ENCODE measurements at places on chromosomes 2 and 18.
A peak's percentile ranks its signal among the peaks of the same experiment; 100 is the strongest.

DNA sequence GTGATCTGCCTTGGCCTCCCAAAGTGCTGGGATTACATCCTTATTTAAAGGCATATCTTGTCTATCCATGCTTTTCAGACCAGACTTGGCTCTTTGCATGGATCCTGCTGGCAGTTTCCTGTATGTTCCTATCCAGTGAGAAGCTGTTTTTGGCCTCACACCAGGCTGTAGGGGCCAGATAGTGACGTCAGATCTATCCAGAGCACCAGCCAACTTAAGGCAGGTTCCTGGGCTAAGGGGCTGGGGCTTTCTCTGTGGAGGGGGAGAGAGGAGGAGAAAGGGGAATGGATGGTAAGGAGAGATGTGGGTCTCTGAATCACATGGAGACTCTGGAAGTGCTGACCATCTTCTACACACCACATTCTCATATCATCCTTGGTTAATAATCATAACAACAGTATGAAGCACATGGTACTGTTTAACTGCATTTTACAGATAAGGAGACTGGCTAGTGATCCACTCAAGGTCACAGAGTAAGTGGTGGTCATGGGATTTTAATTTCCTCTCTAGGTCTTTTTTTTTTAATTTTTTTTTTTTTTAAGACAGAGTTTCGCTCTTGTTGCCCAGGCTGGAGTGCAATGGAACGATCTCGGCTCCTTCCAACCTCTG lies 2.0 kb upstream of the FAM117B start:
- no peak for DNase-seq

DNA sequence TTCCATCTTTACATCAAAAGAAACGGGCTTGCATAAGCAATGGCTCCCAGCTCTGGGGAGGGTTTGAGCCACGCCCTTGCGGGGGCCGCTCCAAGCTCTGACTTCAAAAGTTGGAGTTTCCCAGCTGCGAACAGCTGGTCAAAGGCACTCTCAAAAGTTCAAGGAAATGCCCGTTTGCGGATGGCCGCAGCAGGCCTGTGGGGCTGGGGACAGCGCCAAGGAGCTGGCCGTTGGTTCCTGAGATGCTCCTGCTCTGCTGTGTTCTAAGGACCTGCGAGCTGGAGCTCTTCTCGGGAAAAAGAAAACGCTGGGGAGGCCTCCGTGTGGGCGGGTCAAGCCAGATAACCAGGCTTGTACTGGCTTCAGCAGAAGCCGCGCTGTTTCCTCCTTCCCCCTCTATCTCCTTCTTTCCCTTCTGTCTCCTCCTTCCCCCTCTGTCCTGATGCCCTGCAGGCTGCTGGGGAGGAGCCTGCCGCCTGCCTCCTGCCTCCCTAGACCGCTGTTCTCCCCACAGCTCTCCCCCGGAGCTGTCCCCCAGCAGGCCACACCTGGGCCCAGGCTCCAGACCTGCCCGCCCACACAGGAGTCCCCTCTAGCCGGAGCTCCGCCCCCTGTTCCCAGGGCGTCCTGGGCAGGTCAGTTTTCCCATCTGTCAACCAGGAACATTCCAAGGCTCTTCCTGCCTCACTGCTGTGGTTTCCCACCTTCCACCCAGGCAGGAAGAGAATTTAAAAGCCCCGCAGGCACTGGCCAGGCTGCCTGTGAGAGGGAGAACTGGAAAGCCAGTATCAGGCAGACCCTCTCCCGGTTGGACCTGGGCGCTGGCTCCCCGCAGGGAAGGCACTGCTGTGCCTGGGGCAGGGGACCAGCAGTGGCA lies 14.1 kb downstream of the KLF11 start:
- no peak for DNase-seq

GRCh38 chr18:8726963-8727705 lies 21.8 kb downstream of the MTCL1 start:
- DNase-seq, result no peak

GRCh38 chr18:68316636-68317035 lies 398.3 kb downstream of the TMX3 start:
- no peak for DNase-seq

DNA sequence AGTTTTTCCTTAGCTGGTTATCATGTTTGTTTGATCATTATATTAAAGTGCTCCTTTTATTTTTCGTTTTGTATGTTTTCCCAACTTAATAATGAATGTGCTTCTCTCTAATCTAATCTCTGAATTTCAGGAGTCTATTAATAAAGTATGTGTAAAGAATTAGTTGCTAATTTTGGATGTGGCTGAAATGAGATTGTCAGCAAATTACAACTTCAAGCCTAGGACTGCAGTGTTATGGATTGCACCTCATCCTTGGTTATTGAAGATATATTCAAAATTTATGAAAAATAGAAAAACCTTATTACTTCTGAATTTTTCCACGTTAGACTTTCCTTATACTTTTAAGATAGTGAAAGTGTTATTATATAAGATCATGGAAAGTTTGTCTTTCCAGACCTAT lies 227.7 kb downstream of the NEDD4L start:
- no peak for DNase-seq

DNA sequence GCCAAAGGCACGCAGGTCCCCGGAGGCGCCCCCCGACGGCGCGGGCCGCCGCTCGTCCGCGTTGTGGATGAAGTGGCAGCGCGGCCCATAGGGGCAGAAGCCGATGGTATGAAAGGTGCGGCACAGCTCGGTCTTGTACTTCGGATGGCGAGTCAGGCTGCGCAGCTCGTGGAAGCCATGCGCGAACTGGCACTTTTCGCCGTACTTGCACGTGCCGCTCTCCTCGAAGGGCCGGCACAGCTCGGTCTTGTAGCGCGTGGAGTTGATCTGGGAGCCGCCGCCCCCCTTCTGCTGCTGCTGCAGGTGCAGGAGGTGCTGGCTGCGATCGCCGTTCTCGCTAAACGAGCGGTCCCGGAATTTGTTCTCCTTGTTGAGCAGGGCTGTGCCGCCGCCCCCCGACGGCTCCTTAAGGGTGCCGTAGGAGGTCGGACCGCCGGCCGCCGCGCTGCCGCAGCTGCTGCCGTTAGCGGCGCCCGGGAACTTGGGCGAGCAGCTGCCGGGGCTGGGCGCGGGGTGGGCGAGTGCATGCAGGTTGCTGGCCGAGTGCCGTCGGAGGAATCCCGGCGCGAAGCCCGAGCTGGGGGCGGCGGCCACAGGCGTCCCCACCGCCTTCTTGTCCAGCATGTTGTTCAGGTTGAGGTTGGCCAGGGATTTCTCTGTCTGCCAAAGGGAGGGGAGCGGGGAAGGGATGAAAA lies 1.2 kb downstream of the ZFP36L2 start:
- DNase-seq, result peak; percentile 61

- DNase-seq, result no peak
Observed at GRCh38 chr2:191957996-191958860, 111.3 kb upstream of the CAVIN2 start.

DNA sequence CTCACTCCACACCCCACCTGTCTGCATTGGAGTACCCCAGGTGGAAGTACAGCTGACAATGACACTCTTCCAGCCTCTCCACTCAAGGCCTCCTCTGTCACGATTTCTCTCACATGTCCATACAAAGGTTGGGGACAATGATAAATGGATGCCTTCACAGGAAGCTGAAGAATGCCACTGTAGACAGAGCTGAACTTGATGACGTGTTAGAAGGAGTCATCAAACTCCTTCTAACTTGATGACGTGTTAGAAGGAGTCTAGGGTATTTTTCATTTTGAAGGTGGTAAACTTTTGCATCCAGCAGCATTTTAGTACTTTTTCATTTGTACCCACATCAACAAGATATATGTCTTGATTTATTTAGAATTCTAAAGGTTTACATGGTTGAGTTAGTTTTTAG lies 163.5 kb upstream of the DNMT3A start:
- DNase-seq, result no peak

GRCh38 chr2:120681696-120682288 lies 53.9 kb upstream of the GLI2 start:
- no peak for DNase-seq

DNA sequence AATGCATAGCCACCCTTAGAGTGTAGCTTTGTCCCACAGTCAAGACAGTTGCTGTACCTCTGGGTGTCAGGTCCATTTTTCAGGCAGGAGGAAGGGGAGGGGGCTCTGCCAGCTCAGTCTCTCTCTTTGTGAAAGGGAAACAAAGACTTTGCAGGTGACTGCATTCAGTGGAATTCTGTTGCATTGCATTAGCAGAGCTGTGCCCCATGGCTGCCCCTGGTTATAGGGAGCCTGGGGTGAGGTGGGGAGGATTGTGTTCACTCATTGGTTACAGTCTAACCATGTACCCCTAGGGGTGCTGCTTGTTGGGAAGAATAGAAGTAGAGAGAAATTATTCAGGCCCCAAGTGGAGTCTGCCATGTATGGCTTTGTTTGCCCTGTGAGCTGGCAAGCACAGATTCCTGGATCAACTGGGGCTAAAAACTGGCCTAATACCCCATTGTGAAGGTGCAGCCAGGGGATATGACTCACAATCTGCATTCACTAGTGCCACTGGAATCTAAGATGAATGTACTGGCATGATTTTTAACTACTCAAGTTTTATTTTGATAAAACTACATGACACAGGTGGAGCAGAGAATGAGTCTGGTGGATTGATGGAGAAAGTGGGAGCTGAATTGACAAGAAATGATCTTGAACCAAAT lies 118.4 kb downstream of the SH3BP4 start:
- no peak for DNase-seq

GRCh38 chr2:84395820-84396219 lies 63.3 kb downstream of the SUCLG1 start:
- no peak for DNase-seq

DNA sequence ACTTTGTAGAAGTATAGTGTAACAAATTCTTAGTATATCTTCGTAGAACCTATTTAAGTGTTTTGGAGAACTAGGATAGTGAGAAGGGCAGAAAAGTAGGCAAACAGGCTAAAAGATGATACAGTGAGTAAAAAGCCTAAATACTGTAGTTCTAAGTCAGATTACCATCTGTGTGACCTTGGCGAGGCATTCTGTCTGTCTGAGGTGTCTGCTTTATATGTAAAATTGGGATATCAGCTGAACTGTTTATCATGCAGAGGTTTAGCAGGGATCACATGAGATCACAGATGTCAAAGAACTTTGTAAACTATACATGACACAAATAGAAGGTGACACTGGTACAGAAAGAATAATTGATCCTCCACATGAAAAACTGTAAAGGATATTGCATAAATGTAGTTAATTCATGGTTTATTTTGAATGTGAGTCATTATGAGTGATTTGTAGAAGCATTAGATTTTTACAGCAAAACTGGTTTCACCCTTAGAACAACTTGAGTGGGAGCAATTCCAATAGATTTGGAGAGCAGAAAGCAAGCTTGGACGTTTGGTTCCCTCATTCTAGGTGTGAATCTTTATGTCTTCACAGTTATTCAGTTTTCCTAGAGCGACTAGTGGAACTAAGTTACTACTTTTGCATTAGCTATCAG lies 41.9 kb downstream of the TAF1B start:
- DNase-seq, result no peak

- DNase-seq, result no peak
Observed at GRCh38 chr2:218648088-218648786, 11.2 kb downstream of the ZNF142 start.

DNA sequence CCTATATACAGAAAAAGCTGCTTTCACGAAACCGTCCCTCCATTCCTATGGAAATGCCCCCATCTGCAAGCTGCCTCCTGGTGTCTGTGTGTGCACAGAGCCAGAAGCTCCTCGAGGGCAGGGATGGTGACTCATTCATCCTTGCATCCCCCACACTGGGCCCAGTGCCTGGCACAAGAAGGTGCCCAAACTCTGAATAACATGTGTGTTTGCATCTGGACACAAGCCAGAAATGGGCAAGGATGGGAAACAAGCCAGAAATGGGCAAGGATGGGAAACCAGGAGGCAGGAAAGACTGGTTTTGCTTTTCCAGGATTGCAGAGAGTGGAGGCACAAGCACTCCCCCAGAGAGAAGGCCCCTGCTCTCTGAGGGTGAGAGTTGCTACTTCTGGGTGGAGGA lies 313.9 kb downstream of the CELF4 start:
- no peak for DNase-seq

GRCh38 chr2:147273628-147274027 lies 571.2 kb upstream of the ACVR2A start:
- DNase-seq, result no peak

DNA sequence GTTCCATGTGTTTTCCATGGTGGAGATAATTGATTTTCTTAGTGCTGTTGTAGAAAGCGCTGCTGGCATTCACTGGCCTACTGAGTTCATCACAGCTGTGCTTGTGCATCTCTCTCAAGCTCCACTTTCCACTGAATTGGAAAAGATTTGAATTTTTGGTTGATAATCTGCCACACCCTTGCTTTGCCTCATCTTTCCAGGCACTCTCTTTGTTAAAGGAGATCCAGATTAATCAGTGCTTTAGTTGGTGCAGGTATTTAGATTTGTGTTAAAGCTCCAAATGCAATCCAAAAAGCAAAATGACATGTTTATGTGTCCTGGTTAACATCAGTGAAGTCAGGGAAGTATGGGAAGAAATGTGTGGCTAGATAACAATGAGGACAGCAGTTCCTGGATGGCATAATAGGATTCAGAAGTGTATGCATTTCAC lies 2.7 kb upstream of the COL3A1 start:
- DNase-seq, result no peak

- DNase-seq, result no peak
Observed at GRCh38 chr2:172323256-172323655, 104.1 kb upstream of the ITGA6 start.

DNA sequence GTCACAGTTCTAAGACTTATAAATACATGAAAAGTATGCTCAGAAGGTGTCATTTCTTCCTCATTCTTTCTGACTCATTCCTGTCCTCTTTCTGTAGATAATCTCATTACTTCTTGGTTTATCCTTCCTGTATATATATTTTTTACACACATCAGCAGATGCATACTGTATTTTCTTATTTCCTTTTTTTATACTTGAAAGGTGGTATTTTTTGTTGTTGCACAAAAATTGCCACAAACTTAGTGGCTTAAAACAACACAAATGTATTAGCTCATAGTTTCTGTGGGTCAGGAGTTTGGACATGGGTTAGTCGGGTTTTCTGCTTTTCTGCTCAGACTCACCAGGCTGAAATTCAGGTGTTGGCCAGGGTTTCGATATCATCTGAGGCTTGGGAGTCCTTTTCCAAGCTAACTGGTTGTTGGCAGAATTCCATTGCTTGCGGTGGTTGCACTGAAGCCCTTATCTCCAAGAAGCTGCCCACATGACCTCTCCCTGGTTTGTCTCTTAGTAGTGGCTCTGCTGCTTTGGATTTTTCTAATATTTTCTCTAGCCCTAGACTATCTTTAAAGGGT lies 162.6 kb downstream of the FMNL2 start:
- no peak for DNase-seq

DNA sequence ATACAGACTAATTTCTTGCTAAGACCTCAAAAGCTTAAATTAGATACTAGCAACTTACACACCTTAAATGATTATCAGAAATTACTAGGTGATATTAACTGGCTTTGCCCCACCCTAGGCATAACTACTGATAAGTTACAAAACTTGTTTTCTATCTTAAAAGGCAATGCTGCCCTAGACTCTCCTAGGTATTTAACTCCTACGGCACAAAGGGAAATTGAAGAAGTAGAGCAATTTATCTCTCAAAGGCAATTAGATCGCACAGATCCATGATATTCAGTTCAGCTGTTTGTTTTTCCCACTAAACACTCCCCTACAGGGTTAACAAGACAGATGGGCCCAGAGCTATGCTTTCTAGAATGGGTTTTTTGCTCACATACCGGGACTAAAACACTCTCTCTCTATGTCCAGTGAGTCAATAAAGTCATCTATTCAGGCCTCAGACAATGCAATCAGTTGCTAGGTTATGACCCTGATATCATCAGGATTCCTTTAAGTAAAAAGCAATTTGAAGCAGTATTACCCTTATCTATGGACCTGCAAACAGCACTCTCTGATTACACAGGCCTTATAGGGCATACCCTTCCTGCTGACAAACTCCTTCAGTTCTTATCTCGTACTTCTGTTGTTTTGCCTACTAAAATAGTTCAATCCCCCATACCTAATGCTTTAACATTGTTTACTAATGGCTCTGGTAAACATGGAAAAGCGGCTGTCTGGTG lies 14.3 kb downstream of the MAP3K2 start:
- DNase-seq, result no peak

Data from nucleus accumbens (tissue), 56 donors.